ENCODE measurements at places on chromosomes 6 and 20.

DNA sequence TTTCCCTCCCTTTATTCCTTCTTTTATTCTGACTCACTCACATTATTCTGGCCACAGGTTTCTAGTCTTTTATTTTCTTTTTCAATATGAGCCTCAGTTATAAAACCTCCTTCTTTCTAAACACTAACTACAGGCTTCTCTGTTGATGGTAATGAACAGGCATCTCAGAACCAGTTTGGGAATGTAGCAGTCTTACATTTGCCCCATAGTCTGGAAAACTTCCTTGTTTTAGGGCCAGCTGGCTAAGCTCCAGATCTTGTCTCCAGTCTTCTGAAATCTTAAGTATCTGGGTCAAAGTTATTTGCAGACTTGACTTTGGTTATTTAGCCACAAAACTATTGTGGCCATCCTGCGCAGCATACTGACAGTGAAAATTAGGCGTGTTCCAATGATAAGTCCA lies 97.0 kb upstream of the MAN1A1 start:
- DNase-seq: no peak

- no peak for DNase-seq
These were observed 315.1 kb downstream of the CDH4 start for GRCh38 chr20:61567204-61567603.

GRCh38 chr6:161434350-161434749 lies 160.5 kb upstream of the AGPAT4 start:
- DNase-seq: no peak

DNA sequence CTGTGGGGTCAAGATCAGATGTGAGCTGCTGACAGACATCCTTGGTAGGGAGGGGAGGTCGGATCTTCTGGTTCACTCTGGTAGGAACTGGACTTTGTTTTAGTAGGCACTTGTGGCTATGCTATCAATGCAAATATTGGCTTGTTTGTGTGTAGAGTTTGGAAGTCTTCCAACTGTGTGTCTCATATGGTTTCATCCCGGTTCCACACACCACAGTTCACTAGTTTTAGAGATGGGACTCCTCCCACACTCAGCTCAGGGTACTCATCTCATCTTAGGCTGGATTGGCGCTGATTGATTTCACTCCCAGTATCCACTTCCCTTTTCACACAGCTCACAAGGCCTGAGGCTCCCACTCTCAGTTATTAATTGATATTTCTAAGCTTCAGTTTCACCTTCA lies 161.3 kb downstream of the THBS2 start:
- no peak for DNase-seq

DNA sequence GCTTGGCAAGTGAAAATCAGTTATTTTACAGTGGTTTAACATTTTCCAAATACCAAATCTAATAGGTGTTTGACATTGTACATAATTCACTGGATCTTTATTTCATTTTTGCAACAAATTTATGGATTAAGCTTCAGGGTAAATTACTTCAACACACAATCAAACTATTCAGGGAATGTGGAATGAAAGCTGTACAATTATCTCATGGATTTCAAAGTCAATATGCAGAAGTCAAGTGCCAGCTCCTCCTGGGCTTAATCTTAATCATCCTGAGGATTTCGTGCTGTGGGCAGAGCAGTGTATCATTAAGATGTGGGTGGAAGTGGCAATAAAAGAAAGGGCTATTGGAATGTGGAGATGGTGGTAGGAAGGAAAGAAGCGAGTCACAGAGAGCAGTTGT lies 548.8 kb downstream of the COL12A1 start:
- no peak for DNase-seq

Data from H9 (cell line).